ENCODE measurements at places on chromosomes 16 and 17.

- DNase-seq = no peak
Measured at GRCh38 chr17:74569020-74570003, 2.0 kb upstream of the CD300H start.

GRCh38 chr16:81521141-81521626 is 76.6 kb downstream of the CMIP start:
- no peak for DNase-seq

DNA sequence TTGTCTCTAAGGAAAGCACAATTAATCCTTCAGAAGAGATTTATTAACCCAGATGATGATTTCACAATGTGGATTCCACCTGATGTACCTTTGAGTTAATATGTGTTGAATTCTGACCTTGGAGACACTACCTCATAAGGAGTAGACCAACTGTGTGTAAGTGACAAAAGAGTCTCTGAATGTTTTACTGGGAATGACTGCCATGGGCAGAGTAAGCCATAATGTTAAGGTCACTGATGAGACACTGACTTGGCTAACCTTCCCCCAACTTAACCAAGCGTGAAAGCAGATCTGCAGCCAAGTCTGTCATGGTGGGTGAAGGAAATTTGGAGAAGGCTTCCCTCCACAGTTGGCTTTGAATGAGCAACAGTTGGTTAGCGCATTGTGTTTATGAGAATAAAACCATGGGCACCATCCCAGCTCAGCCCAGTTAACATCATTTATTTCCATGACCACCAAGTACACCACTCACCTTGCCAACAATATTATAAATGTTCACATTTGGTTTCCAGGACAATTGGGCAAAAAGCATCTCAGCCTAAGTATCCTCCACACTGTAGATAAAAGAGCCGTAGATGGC is 618.5 kb downstream of the KCNJ2 start:
- DNase-seq = no peak

- DNase-seq = no peak
Measured at GRCh38 chr16:9094011-9094846, 2.8 kb downstream of the HAPSTR1 start.

- DNase-seq = no peak
Measured at GRCh38 chr16:58345574-58346354, 46.5 kb upstream of the GINS3 start.

GRCh38 chr17:59376506-59376905 is 45.1 kb downstream of the YPEL2 start:
- DNase-seq = no peak

- peak; percentile 25 for DNase-seq
Measured at GRCh38 chr17:39927929-39928857, 661 bp downstream of the LRRC3C start.

DNA sequence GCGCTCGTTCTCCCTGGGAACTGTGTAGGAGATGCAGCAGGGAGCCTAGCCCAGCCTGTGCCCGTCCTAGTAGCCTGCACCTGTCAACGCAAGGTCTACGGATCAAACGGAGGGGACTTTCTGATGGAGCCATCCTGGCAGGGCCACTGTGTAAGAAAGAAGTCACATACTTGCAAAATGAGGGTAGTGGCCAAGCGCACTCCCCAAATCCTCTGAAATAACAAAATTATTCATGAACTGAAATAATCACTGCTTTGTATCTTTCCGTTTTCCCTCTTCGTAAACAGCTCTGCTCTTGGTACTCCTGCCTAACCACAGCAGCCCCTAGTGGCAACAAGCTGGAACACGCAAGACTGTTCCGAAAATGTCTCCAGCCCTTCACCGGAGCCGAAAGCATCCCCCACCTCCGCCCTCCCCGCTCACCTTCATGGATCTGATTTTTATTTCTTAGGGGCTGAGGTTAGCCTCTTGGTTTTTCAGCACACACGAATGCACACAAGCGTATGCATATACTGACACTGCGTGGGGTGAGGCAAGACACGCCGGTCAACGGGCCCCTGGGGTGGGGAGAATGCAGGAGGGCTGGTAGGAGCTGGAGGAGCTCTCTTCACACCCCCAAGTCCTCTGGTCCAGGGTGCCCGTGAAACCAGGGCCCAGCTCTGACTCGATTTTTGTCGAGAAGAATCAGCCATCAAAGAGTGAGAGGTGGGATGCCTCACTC is 100.8 kb downstream of the ABCC12 start:
- peak; percentile 70 for DNase-seq

GRCh38 chr17:42684929-42685556 is 2.7 kb downstream of the CNTNAP1 start:
- no peak for DNase-seq

GRCh38 chr16:85541181-85541580 is 71.9 kb upstream of the GSE1 start:
- DNase-seq = no peak

DNA sequence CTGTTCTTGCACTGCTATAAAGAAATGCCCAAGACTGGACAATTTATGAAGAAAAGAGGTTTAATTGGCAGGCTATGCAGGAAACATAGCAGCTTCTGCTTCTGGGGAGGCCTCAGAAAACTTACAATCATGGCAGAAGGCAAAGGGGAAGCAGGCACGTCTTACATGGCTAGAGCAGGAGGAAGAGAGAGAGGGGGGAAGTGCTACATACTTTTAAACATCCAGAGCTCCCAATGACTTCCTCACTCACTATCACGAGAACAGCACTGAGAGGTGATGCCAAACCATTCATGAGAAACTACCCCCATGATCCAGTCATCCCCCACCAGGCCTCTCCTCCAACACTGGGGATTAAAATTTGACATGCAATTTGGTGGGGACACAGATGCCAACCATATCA is 13.3 kb downstream of the WFIKKN2 start:
- DNase-seq = no peak

GRCh38 chr17:80798595-80799537 is 192.8 kb upstream of the CHMP6 start:
- DNase-seq = no peak

DNA sequence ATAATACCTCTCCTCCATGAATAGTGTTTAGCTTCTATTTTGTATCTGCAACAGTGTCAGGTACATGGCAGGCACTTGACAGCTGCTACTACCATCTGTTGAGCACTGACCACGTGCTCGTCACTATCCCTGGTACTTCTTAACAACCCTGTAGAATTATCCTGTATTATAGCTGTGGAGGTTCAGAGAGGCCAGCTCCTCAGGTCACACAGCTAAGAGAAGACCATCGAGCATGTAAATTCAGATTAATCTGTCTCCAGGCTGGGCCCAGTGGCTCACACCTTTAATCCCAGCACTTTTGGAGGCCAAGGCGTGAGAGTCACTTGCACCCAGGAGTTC is 26.3 kb downstream of the WSB1 start:
- no peak for DNase-seq

GRCh38 chr16:84513123-84513522 is 8.7 kb upstream of the MEAK7 start:
- no peak for DNase-seq

All from HEK293T (cell line).